ENCODE measurements at places on chromosomes 7 and 10. TPM values are rescaled to one million over a fixed set of nuclear protein-coding genes. Genes with fewer than 3 reads are reported as not detected.

The TCAF2 gene
- 3.6 TPM for total RNA-seq

The SRRM3 gene
- total RNA-seq: 3.0 TPM

The PGAM1 gene
- total RNA-seq: 148 TPM

The UNCX gene
- total RNA-seq: not detected

The LIPN gene
- not detected for total RNA-seq

The METTL27 gene
- 7.4 TPM for total RNA-seq

The CLRN3 gene
- not detected for total RNA-seq

The GPR37 gene
- total RNA-seq: 0.99 TPM

The EPHA1 gene
- 0.21 TPM for total RNA-seq

GRCh38 chr7:80699045-80699638 lies 60.7 kb downstream of the CD36 start:
- DNase-seq: no peak

DNA sequence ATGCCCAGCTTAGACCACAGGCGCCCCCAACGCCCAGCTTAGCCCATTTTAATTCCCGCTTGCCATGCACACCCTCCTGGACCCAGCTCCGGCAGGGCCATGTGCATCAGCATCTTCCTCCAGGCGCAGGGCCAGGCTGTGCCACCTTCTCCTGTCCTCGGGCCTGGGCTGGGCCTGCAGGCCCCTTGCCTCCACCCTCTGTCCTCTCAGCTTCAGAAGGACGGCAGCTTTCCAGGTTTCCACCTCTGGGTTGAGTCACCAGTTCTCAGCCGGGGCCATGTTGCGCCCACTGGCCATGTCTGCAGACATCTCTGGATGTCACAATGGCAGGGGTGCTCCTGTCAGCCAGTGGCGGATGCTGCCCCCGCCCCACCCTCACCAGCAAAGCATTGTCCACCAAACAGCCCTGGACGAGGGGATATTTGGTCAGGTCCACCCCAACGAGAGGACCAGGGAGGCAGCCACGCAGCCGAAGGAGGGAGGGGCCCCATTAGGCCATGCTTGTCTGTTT lies 59.1 kb upstream of the NKX6-2 start:
- peak; percentile 21 for DNase-seq

GRCh38 chr7:42843205-42843800 lies 68.6 kb downstream of the C7orf25 start:
- no peak for DNase-seq

DNA sequence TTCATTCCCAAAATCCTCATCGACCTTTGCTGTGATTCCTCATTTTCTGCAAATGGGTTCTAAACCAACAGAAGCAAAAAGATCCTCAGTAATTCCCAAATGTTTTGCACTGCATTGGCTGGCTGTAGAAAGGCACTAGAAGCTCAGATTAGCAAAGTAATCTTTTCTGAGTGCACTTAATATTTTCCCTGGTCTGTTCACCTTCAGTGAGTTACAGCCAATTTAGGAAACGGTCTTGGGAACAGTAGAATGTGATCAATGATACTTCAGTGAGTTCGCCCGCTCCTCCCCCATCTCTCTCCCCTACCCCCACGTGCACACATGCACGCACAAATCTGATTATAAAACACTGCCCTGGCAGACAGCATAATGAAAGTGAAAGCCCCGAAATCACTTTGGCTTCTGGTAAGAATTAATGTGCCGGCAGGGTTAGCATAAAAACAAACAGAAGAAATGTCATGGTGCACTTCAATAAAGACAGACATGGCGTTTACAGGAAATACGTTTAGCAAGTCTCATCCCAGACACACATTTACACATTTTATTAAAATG lies 201.3 kb upstream of the CDCA7L start:
- no peak for DNase-seq

GRCh38 chr10:16436758-16437539 lies at the start of gene PTER:
TSS of gene PTER (plus strand) at chr10:16437010. CDS start at chr10:16484385, 47,375 bp downstream.
- DNase-seq: peak; percentile 99

DNA sequence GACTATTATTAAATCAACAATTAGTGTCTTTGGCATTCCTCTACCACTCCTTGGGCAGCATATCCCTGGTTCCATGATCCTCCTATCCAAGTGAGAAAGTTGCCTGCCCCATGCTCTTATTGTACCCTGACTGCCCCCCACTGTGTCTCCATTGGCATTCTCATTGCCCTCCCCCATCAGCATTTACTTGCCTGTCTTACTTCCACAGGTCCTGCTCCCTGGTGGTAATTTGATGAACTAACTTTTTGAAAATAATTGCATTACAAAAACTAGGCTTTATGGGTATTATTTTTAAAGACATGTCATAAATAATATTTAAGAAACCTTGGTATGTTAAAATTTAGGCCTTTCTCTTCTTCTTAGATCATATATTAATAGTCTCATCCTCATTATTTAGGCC lies 346.4 kb downstream of the PCLO start:
- no peak for DNase-seq

DNA sequence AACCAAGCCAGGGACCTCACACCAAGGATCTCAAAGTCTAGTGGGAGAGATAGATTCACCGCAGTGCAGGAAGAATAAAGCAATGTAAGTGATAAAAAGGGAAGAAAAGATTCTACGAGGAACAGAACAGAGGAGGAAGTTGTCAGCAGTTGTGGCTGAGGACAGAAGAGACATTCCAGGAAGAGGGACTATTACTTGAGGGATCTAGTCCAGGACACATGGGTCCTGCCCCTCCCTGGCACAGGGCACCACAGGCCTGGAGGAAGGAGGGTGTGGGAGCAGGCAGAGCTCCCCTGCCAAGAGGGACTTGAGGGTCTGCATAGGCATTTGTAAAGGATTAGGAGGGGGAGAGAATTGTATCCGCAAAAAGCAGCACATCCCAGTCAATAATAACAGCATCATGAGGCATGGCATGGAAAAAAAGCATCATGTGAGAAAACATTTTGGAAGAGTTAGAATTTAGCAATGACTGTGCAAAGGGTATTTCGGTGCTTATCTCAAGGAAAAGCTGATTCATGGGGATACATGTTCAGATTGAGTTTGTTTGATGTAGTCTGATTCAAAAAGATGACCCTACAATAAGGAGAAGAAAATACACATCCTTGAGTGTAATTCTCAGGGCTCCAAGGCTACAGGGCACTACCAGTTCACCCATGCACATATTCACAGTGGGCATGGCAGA lies 12.7 kb downstream of the C10orf71 start:
- DNase-seq: no peak

- DNase-seq: no peak
Measured at GRCh38 chr10:124661660-124662180, 82.5 kb downstream of the FAM53B start.

- no peak for DNase-seq
Measured at GRCh38 chr10:96609510-96609909, 22.7 kb upstream of the TM9SF3 start.

GRCh38 chr7:114229246-114229645 lies 185.4 kb upstream of the FOXP2 start:
- no peak for DNase-seq

GRCh38 chr7:18396953-18397352 lies 98.6 kb upstream of the HDAC9 start:
- DNase-seq: no peak

GRCh38 chr10:17144757-17145156 lies 15.1 kb upstream of the CUBN start:
- DNase-seq: no peak

DNA sequence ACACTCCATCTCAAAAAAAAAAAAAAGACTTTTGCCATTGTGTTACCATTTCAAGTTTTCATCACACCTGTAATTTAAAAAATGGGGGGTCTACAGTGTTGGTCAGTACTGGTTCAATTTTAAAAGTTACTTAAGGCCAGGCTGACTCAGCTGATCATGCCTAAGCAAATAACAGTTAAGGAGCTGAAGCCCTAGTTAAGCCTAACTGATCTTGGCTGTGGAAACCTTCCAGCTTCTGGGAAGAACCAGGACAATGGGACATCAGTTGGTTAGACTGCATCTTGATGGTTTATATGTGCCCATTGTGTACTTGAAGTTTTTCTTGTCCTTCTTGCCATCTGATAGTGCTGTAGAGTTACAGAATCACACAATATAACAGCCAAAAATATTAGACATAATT lies 26.7 kb downstream of the VCL start:
- DNase-seq: no peak

GRCh38 chr10:3635211-3635671 lies 149.8 kb downstream of the KLF6 start:
- no peak for DNase-seq

GRCh38 chr10:42980553-42981357 lies 96.1 kb upstream of the RET start:
- DNase-seq: no peak

GRCh38 chr7:55258631-55259030 lies 106.5 kb upstream of the LANCL2 start:
- no peak for DNase-seq

DNA sequence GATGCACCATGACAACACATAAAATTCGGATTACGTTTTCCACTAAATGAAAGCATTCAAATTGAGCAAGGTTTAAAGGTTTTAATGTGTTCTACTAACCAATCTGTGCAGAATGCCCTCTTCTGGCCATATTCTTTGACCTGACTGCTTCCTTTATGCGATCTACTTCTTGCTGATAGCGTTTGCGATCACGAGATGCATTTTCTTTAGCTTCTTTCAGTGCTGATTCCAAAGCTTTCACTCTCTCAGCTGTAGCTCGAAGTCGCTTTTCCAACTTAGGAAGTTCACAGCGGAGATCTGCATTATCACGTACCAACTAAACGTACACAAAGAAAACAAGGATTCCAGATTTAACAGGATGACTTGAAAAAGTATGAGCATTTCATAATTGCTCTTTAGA lies 39.2 kb downstream of the KIF5B start:
- no peak for DNase-seq

DNA sequence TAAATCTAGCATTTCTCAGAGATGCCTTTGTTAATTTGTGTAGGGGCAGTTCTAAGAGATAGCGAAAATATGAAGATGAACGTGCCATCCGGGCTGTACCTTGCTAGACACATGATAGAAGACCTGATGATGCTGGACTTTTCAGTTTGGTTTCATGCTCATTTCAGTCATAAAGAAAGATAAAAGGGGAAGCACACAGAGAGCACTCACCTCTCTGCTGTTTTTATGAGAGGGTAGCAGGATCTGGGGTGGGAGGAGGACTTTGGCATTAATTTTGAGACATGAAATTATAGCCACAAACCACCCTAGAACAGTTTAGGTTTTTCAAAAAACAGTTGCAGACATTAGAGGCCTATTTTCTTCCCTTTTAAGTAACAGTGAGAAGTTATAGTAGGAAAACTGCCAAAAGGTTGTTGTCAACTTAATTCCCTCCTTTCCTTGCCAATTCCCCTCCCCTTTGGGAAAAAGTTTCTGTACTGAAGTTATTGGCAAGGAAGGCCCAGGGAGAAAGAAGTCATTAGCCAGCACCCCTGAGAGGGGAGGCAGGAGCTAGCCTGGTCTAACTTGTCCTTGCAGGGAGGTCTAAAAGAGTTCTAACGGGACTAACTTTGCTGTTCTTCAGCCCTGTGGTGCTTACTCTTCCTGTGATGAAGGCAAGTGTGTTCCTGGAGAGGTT lies 2.6 kb downstream of the ST7 start:
- no peak for DNase-seq

- DNase-seq: no peak
Measured at GRCh38 chr7:135390829-135391228, 119.1 kb downstream of the CNOT4 start.

- DNase-seq: no peak
Measured at GRCh38 chr7:26460351-26461085, 168.9 kb downstream of the SNX10 start.

- no peak for DNase-seq
Measured at GRCh38 chr7:79923953-79924352, 210.7 kb upstream of the GNAI1 start.

- no peak for DNase-seq
Measured at GRCh38 chr10:29455095-29455494, 166.2 kb downstream of the LYZL1 start.

DNA sequence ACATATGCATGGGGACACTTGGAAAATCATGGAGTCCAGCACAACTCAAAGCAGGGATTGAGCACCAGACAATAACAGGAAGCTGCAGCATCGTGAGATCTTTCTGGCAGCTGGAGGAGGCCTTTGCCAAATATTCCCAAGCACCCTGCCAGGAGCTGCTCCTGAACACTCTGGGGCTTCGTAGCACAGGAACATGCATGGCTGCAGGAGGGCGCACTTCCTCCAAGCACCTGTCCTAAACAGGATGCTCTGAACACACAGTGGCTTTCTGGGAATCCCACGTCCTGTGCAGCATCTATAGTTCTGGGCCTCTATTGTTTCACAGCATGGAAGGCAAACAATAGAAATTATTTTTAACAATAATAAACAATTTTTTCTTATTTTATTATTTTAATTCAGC lies 4.1 kb downstream of the ABLIM1 start:
- DNase-seq: no peak

DNA sequence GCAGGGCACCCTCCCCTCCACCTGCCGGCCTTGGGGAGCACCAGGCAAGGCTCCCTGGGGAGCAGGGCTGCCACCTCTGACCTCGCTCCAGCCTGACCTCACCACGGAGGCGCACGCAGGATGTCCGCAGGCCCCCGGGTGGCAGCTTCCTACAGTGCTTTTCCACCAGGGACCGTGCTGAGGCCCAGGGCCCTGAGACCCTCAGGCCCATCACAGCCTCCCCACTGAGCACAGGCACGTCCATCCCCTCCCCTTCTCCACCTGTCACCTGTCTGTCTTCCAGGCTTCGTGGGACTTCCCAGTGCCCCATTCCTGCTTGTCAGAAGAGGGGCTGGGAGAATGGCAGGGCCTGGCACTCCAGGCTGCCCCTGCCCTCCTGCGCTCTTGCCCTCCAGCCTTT lies 90.1 kb downstream of the LHPP start:
- DNase-seq: no peak

DNA sequence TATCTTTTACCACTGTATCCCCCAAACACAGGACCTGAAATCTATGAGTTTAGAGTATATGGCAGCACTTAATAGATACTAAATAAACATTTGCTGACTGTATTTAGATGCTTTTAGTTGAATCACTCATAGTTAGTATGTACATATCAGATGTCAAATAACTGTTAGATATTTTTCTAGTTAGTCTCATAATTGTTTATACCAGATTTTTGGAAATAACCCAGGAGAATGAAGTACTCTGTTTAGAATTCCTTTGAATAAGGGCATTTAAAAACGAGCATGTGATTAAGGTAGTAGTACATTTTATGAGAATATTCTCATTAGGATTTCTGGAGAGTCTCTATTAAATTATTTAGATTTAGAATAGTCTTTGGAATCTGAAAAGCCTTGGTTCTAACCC lies 22.3 kb upstream of the ZEB1 start:
- DNase-seq: no peak

DNA sequence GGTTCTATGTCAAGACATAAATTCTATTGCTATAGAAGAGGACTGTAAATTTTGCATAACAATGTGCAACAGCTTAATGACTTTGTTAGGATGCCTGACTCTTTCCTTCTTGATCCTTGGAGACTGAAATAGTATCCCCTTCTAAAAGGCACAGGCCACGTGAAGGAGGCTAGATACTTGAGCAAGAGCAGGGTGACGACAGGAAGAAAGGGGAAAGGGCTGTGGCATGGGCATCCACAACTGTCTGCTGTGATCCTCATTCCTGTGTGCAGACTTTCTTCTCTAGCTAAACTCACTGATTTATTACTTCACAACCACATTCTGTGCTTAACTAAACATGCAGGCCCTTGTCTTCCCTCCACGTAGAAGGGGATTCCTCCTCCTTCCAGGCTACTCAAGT lies 1111.8 kb upstream of the C7orf33 start:
- DNase-seq: no peak

GRCh38 chr10:97875391-97875790 lies 25.7 kb downstream of the GOLGA7B start:
- peak; percentile 82 for DNase-seq
